ENCODE measurements at places on chromosomes 2 and 18.

- DNase-seq = no peak
Measured at GRCh38 chr2:219119422-219120043, 41.1 kb downstream of the NHEJ1 start.

DNA sequence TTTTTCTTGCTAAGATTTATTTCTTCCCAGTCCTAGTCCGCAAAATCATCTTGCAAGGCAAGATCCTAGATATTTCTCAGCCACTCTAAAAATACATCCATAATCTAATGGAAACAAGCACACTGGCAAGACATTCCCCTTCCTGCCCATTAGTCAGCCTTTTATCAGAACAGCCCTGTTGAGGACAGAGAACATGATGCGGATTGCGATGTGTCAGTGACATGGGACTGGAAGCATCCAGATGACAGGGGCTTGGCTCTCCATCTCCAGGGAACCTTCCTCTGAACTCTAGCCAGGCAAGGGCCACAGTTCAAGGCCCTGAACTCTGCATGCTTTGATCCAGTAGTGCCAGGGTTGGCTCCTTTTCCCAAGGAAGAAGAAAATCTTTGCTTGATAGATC, 70.0 kb downstream of the VSNL1 start:
- no peak for DNase-seq

GRCh38 chr2:239386872-239387445, 13.9 kb downstream of the HDAC4 start:
- DNase-seq = no peak

DNA sequence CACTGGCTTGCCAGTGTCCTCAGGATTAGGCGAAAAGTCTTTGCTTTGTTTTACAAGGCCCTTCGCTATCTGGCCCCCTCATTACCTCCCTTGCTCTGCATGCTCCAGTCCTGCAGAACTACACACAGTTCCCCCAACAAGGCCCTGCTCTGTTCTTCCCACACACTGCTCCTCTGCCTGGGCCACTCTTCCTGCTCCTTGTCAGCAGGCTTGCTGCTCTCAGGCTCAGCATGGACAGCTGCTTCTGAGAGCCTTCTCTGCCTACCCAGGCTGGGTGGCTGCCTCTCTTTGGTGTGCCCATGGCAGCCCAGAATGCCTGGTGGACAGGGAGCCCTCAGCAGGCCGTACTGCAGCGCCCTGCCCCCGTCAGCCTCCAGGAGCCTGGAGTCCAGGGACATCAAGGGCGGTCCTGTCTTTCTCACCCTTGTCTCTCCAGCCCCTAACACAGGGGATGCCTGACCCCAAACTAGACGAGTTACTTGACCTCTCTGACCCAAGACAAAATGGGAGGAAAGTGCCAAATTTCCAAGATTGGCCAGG, 111.1 kb downstream of the MSH2 start:
- DNase-seq = no peak

- no peak for DNase-seq
Measured at GRCh38 chr2:85243101-85244072, 84.4 kb downstream of the TGOLN2 start.
